ENCODE measurements at places on chromosomes 5 and 9.

DNA sequence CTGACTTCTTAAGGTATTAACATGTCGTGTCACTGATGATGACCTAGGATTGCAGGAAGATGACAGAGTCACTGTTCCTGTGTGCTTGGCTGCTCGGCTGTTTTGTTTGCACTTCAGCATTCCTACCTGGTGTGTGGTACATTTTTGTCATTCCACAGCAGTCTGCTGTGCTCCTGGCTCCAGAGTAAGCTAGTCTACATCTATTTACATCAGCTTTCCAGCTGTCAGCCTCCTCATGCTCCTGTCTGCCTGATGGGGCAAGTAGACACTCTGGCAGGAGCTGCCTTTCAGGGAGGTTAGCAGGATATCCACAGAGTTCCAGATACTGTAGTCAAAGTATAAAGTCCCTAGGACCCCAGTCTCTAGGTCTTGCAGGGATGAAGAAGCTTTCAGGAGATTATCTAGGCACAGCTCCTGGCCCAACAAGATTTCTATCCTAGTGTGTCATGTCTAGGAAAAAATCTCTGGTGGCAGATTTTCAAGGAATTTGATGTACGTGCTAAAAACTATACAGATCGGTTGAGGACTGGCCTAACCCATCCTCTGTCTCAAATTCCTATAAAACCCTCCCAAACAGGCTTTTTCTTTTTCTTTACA lies 28.4 kb downstream of the RUSC2 start:
- DNase-seq = no peak

GRCh38 chr5:147063943-147064342 lies 170.9 kb upstream of the STK32A start:
- no peak for DNase-seq

- DNase-seq = no peak
Observed at GRCh38 chr9:90044263-90044662, 439.5 kb downstream of the GADD45G start.

DNA sequence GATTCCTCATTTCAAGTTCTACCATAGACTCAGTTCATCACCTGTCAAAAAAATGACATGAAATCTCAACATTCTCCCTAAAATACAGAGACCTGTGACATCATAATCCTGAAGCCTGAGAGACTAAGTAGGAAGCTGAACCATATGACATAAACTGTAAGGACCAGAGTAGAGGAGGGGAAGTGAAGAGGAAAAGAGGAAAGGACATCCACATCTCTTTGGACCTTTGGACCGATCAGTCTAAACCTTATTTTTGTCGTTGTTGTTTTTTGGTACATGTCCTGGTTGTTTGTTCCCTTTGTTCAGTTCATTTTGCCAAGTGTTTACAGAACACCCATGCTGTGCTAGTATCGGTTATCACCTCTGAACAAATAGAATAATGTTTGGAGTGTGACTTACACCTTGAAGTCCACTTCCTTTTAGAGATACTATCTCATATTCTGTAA lies 41.9 kb downstream of the LURAP1L start:
- DNase-seq = no peak

DNA sequence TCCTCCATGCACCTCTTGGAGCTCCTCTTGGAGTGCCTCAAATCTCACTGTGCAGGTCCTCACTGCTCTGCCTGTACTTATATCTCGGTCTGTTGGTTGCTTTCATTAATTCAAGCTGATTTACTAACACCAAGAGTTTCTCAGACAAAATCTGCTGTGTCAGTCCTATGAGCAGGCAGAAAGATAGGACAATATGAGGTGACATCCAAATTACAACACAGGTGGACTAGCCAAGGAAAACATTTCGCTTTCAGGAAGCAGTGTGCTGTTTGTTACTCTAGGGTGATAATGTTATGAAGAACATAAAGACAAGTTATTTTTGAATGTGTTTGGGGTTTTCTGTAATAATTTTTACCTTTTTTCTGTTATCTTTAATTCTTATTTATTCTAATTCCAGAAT lies 264.1 kb upstream of the ANKH start:
- no peak for DNase-seq

DNA sequence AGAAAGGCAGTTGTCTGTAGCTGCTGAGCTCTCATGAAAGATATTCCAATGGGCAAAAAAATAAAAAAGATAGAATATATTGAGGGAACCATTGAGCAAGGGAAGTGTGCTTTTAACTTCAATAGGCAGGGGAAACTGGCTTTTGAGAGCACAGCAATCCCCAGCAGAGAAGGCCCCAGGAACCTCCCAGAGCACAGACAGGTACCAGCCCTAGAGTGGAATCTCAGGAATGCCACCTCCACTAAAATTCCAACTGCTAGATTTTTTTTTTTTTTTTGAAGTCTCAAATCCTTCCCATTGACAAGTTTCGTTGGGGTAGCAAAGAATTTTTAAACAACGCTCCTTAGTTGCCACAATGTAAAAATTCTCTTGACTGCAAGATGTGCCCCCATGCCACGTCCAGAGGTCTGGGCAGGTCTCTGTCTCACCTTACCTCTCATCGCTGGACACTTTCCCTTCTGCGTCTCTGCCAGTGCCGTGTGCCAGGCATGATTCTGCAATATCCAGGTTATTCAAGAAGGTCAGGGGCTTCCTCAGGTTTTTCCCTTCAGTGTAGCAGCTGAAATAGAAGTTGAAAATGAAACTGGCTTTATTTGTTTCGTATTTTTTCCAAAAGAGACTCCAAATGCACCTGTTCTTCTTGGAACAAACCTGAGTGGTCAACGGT lies 64.2 kb upstream of the IRX1 start:
- no peak for DNase-seq

- DNase-seq = peak; percentile 94
Observed at GRCh38 chr5:62305715-62306322, at the start of gene KIF2A. Gene KIF2A (plus strand): TSS chr5:62306206. CDS start chr5:62306473, 267 bp downstream.

GRCh38 chr5:72171667-72172066 lies 64.4 kb downstream of the MAP1B start:
- no peak for DNase-seq
